ENCODE measurements at places on chromosomes 5 and 9.

GRCh38 chr9:127770583-127770904 lies 7.9 kb downstream of the SH2D3C start:
- no peak for DNase-seq

- no peak for DNase-seq
These were observed 9.8 kb downstream of the LHX2 start for GRCh38 chr9:124021385-124021769.

DNA sequence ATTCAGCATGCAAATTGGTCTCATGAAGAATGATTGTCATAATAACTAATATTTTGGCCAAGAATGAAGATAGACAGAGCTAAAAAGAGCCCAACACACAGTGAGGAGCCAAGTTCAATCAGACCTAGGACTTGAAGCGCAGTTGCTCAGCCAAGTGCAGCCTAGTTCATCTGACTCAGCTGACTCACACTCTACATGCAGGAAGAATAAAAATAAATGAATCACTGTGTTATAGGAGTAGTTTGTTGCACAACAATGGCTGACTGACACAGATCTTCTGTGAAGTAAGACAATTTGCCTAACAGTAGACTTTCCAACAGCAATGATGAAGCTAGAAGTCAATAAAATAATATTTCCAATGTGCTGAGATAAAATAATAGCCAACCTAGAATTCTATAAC lies 261.5 kb downstream of the CEMIP2 start:
- DNase-seq = no peak

- DNase-seq = peak; percentile 21
These were observed 133.8 kb downstream of the ARHGEF28 start for GRCh38 chr5:73759771-73760170.

DNA sequence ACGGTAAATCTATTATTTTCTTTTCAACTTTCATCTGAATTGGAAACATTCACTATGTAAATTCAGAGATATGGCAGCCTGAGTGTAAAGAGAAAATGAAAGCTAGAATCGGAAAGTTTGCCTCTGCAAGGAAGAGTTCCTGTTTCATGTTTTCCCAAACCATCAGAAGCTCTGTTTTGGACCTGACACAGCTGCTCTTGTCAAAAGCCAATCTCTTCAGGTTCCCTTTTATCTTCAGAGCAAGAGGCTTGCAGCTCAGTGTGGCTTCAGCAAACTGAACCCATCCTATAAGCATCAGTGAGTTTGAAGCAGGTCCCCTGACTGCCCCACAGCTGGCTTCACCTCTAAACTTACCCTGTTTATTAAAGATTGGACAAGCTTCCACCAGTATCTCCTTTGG lies 1099.7 kb downstream of the DTWD2 start:
- no peak for DNase-seq

DNA sequence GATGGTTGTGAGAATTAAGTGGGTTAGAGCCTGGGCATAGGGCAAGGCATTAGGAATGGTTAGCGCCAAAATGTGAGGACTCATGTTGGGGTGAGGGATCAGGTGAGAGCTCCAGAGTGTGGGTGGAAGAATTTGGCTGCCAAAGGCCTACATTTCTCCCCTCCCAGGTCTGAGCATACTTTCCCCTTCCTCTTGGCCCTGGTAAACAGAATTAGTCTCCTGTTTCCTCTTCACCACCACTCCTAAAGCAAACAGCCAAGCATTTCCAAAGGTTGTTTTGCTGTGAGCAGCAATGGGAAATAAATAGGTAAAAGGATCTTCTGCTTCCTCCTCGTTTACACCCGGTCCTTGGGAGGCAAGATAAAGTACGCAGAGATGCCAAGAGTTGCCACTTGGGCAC lies 132.5 kb downstream of the ZSWIM6 start:
- peak; percentile 2 for DNase-seq

DNA sequence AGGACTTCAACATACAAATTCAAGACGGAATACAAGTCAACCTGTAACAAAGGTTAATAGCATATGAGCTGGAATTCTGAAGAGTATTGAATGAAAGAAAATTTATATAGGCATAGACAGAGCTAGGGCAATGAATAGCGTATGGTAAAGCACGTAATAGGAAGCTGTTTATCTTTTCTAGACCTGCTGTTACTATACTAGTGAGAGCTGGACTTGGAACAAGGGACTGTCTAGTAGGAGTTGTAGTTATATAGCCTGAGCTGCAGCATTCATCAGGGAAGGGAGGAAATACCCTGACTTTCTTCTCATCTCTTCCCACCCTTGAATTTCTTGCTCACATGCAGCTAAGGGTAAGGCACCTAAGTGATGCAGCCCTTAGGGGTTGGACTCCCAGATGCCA lies 67.5 kb upstream of the PRLR start:
- DNase-seq = no peak

DNA sequence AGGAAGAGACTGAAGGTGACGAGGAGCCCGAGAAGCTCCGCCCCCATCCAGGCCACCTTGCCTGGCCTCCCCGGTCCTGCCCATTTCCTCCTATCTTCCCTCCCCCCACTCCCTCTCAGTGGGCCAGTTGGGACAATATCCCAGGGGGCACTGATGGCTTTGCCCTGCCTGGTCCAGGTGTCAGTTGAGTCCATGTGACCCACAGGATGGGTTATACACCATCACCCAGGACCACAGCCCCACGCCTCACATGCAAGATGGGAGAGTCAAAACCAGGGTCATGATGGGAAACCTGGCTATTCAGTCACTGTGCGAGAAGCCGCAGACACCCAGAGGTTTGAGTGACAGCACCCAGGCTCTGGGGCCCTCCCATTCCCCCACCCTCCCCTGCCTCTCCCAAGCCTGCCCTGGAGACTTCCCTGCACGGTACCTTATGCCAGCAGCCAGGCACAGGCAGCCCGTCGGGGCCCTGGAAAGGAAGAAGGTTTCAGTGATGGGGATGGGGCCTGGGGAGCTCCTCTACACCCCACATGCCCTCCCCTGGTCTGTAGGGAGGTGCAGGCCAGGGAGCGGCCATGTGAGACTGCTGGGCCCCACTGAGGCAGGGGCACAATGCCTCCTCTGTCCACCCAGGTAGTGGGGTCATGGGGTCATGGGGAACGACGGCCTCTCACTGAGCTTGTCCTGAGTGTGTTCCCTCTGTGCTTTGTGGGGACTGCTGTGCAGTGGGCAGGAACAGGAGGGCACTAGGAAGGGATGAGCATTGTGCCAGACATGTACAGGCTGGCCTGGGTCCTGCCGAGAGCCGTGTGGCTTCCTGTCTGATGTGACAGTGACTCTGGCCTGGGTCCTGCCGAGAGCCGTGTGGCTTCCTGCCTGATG lies 6.3 kb upstream of the PHYKPL start:
- no peak for DNase-seq

DNA sequence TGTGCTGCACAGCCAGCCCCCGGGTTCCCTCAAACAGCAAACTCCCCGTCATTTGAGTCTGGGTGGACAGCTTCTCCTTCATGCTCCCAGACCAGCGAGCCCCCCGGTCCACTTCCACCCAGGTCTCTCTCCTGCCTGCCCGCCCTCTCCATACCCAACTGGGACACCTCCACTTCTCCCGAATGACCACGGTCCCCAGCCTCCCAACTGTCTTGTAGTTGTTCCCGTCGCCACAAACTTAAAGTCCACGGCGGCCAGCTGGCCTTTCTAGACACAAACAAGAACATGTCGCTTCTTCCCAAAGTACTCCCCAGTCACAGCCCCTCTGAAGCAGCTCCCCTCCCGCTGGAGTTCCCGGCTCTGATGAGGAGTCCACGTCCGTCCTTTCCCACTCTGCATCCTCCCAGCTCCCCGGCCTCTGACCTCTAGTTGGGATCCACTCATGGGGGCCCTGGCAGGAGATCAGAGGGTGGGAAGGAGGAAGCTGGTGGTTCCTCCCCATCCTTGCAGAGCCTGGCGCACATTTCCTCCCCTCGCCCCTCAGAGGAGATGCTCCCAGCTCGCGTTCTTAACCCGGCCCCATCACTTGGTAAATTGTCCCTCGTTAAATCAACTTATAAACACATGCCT lies 24.1 kb upstream of the PPP1R26 start:
- DNase-seq = no peak

DNA sequence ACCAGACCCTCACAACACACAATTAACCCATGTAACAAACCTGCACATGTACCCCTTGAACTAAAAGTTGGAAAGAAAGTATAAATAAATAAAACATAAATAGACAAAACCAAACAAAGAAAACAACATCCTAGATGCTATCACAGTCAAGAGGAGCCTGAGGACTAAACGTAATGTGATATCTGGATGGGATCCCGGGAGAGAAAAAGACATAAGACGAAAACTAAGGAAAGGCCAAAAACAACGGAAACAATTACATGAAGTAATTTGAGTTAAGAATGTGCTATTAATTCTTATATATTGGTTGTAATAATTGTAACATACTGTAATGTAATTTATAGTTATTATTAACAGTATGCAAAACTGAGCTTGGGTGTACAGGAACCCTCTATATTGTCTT lies 793.9 kb downstream of the SEMA5A start:
- no peak for DNase-seq

GRCh38 chr9:14312719-14313377 lies 1.1 kb downstream of the NFIB start:
- DNase-seq = peak; percentile 61

GRCh38 chr5:151660616-151661495 lies 25.9 kb downstream of the SPARC start:
- no peak for DNase-seq

GRCh38 chr5:1131191-1131621 lies 19.3 kb upstream of the SLC12A7 start:
- DNase-seq = no peak

GRCh38 chr5:68534131-68534940 lies 318.8 kb downstream of the PIK3R1 start:
- DNase-seq = peak; percentile 84

DNA sequence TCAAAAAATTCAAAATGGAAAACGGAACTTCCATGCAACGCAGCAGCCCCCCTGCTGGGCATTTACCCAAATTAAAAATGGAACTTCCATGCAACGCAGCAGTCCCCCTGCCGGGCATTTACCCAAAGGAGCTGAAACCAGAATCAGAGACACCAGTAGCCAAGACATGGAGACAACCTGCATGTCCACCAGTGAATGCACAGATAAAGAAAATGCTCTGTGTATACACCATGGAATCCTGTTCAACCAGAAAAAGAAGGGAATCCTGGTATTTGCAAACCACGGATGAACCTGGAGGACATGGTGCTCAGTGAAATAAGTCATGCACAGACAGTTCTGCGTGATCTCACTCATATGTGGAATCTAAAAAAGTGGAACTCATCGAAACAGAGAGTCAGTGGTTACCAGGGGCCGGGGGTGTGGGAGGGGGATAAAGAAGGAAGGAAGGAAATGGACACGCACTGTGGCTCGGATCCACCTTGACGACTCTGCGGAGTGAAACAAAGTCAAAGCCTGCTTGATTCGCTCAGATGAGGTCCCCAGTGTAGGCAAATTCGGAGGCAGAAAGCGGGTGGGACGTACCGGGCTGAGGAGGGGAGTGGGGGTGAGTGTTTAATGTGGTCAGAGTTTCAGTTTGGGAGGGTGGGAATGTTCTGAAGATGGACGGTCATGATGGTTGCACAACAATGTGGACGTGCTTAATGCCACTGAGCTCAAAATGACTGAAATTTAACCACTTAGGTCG lies 40.2 kb upstream of the EXOC3 start:
- no peak for DNase-seq

DNA sequence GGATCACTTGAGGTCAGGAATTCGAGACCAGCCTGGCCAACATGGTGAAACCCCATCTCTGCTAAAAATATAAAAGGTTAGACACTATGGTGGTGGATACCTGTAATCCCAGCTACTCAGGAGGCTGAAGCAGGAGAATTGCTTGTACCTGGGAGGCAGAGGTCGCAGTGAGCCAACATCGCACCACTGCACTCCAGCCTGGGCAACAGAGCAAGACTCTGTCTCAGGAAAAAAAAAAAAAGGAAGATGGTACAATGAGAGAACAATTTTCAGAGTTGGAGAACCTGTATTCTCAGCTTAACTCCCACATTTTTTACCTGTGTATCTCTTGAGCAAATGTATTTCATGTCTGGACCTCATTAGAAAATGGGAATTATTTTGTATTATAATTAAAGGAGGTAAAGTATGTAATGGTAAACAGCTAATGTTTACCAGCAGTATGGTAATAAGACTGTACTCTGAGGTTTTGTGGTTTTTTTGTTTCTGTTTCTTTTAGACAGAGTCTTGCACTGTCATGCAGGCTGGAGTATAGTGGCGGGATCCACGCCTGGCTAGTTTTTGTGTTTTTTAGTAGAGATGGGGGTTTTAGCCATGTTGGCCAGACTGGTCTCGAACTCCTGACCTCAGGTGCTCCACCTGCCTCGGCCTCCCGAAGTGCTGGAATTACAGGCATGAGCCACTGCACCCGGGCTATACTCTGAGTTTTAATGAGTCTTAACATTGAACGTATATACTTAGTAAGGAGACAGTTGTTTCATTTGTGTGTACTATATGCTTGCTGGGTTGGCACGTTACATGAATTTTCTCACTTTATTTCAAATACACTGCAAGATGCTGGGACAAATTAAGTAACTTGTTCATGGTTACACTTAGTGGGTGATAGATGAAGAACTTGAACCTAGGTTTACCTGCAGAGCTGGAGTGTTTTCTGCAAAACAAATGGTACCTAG lies 16.2 kb downstream of the UHRF2 start:
- DNase-seq = no peak

DNA sequence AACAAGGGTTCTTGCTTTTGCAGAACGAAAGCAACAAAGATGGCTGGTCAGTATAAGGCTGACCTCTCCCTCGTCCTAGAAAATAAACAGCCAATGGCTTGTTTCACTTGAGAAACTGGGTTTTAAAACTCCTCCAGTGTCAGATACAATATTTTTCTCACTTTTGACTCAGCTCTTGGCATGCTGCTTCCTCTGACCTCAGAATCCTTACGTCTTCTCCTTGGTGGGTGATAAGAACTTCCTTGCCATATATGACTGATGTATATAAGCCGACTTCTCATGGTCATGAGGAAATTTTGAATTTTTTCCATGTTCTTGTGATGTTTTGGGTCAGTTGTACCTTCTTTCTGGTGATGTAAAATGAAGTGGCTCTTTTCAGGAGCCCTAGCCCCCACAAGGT lies 3.8 kb downstream of the ZNF618 start:
- no peak for DNase-seq

- DNase-seq = no peak
These were observed 21.5 kb upstream of the GPR21 start for GRCh38 chr9:123011878-123012528.

GRCh38 chr9:33649463-33649862 lies 125.4 kb downstream of the ANKRD18B start:
- DNase-seq = no peak

GRCh38 chr9:137156567-137157375 lies 13.1 kb downstream of the LRRC26 start:
- DNase-seq = no peak

- no peak for DNase-seq
These were observed 211.6 kb upstream of the CDH12 start for GRCh38 chr5:23064710-23065109.

DNA sequence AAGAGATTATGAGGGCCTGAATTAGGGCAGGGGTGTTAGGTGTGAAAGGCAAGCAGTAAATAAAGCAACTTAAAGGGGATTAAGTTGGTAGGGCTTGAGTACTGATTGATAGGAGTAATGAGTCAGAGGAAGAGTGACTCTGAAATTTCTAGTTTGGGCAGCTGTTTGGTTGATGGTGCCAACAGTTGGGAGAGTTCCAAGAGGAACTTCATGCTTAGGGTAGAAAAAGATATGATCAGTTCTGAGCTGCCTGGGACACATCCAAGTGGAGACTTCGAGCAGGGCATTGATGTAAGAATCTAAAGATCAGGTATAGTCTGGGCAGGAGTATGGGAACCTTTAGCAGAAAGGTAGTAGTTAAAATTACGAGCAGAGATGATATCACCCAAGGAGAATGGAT lies 10.2 kb downstream of the MAMDC2 start:
- DNase-seq = peak; percentile 28

- no peak for DNase-seq
These were observed 55.2 kb upstream of the ERBIN start for GRCh38 chr5:65871182-65871581.

Measured in DMS79 treated with DMSO at 0.1 percent for 48 hours (cell line).